ENCODE measurements at places on chromosomes 5 and 9.

DNA sequence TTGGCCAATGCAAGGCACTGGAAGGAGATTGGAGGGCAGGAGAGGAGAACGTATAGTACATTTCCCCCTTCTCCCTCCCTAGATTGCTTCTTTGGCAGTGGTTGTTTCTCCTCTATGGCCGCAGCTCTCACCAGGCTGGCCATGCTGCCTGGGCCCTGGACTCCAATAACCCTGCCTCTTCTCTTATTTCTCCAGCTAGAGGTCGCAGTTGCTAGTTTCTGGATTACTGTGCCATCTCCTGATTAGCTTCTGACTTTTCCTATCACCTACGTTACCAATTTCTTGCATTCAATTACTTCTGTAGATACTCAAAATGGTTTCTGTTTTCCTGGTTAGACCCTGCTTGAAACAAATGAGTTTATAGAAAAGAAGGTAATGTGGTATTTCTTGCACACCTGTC is 2.4 kb upstream of the MACIR start:
- DNase-seq: no peak

DNA sequence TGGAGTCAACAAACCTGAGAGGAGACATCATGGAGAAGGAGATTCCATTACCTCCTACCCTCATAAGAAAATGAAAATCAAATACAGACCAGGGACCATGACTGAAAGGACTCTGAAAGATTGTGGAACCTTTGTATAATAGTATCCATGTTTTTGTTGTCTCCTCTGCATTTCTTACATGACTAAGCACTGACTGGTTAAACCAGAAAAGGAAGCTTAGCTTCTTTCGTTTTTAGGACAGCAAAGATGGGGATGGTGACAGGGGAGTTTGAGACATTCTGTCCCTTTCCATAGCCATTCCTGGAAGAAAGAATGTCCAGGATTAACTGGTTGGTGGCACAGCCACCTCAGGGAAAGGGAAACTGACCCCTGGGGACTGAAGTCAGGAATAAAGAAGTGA is 22.2 kb downstream of the ITGA1 start:
- DNase-seq: no peak

DNA sequence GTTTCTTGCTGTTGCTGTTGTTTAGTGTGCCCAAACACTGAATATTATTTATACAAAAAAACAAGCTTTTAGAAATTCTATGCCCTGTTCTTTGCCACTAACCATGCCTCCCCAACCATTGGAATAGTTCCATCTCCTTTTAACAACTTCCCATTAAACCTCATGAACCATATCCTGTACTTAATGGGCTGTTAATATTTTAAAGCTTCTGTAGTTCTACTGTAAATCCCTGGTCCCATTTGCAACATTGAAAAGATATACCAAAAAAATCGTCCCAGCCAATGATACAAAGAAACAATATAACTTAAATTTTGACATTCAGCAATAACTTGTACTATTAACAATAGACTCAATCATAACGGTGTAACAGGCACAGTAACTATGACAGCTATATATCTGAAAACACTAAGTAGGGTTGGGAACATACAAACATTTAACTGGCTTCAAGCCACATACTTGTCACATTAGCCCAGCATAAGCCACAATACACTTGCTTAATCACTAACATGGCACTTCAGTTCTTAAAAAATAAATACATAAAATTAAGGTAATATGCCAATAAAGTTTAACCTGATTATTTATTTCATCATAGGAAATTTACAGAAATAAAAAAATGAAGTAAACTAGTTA is 86.1 kb downstream of the ADAMTS6 start:
- no peak for DNase-seq

- DNase-seq: no peak
Observed at GRCh38 chr9:71446473-71447411, 321.6 kb downstream of the CEMIP2 start.

- DNase-seq: no peak
Observed at GRCh38 chr9:16501141-16501540, 369.3 kb downstream of the BNC2 start.

GRCh38 chr5:643811-644271 is 31.7 kb downstream of the CEP72 start:
- DNase-seq: no peak

DNA sequence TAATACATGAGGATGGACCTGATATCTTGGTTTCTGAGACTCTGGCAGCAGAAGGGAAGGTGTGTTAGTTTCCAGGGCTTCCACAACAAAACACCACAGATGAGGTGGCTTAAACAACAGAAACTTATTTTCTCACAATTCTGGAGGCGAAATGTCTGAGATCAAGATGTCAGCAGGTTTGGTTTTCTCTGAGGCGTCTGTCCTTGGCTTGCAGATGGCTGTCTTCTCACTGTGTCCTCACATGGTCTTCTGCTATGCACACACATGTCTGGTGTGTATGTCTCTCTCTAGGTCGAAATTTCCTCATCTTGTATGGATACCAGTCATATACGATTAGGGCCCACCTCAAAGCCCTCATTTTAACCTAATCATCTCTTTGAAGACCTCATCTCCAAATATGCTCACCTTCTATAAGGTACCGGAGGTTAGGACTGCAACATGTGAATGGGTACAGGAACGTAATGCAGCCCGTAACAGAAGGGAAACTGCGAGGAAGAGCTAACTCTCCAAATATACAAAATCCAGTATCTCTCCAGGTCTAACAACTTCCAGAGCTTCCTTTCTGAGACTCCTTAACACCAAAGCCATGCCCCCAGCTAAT is 139.8 kb upstream of the SMARCA2 start:
- DNase-seq: no peak

- no peak for DNase-seq
Observed at GRCh38 chr5:77339337-77339890, 128.9 kb downstream of the PDE8B start.

DNA sequence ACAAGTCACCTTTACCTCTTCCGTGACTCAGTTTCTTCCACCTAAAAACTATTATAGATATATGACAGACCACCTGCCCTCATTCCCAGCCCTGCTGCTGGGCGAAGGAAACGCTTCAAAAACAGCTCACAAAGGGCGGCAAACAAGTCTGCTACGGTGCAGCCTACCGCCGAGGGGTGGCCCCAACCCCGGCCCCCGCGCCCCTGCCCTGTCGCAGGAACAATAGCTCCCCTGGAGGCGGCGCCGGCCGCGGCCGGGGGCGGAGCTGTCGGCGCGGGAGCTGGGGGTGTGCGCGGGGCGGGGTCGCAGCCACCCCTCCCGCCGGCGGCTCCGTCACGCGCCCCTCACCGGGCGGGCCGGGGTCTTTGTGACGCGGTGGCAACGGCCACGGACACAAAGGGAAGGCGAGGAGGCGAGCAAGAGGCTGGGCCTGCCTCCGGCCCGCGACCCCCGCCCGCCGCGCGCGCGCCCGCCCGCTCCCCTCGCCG is at the start of gene TMEFF1:
TMEFF1 (plus strand) TSS at position 362 of the 488 bp plus-strand sequence. CDS start 396 bp downstream, outside the sequence.
- DNase-seq: peak; percentile 45

DNA sequence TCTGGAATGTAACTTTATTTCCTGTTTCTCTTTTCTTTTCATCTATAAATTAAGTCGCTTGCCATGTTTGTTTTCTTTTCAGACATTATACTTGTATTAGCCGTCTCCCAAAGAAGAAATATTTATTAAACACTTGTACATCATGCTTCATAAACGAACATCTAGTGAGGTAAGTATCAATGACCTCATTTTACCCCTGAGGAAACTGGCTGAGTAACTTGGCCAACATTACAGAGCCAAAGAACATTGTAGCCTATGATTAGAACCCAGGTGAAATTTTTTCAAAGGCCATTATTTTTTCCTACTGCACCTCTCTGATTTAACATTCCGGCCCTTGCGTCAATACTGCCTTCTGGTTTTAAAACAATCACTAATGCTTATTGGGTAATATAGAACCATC is 4.2 kb downstream of the FREM1 start:
- no peak for DNase-seq

GRCh38 chr5:73729329-73729728 is 103.3 kb downstream of the ARHGEF28 start:
- no peak for DNase-seq

DNA sequence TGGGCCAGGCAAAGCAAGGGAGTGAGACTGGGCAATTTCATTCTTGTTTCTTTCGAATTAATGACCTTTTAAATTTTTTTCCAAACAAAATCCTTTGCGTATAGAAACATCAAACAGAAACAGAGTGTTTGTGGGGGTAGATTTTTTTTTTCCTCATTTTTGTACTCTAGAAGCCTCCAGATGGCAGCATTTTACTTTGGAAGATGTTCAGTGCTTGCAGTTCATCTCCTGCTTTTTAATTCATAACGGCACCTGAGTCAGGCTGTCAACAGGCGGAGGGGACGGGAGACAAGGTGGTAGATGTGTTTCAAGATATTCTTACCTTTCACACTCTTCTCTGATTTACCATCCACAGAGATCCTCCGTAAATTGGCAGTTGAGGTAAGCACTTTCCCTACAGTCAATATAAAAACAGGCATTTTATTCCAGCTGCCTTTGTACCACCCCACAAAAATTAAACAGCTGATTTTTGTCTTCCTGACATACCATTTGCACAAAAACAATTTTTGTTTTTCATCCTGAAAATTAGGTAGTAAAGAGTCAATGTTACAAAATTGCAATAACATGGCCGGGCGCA is 99.5 kb upstream of the FBXL17 start:
- no peak for DNase-seq

GRCh38 chr9:121253821-121254501 is 14.0 kb upstream of the GSN start:
- no peak for DNase-seq

- no peak for DNase-seq
Observed at GRCh38 chr9:123422635-123423310, 66.8 kb downstream of the CRB2 start.

DNA sequence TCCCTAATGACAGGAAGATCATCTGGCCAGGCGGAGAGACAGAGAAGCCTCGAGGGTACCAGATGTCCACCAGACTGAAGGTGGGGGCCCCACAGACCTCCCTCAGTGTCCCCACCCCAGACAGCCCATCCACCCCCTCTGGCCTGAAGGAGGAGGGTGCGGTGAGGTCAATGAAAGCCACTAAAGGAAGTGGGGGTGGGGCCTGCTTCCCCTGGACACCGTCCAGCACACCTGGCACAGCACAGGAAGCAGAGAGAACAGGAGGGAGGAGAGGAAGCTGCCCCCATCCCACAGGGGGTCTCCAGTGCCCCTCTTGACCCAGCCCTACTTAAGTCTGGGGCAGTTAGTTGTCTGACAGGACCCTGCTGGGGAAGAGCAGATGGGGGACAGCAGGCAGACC is 11.2 kb downstream of the LRRC26 start:
- no peak for DNase-seq

GRCh38 chr5:95927927-95928723 is 33.5 kb downstream of the ELL2 start:
- DNase-seq: no peak

DNA sequence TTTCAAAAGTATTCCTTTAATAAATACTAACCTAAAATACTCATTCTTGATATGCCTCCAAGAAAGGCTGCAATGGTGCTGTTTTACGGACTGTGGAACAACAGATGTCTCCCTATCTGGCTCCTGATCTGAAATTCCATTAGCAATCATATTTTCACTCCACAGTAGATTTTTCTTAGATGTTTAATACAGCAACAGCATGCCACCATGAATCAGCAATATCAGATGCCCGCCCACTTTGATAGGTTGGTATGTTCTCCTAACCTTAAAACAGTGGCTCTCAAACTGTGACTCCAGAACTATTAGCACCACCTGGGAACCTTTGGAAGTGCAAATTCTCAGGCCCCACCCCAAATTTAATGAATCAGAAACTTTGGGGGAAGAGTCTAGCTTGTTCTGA is 110.2 kb downstream of the MLLT3 start:
- no peak for DNase-seq

DNA sequence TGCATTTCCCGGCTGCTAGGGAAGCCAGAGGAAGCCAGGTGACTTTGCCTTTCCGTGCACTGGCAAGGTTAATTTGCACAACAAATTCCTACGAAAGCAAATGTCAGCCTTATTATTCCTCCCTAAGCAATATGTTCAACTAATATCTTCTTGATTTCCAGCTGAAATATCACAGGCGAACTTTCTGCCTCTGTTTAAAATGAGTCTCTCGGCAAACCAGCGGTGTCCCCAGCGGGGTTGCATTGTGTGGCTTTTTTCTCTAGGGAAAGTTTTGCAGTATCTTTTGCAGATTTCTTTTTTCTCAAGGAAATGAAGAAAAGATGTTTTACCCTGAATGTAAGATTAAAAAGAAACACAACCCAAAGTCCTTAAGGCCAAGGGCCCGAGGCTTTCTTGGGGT is 1.9 kb downstream of the DBH start:
- no peak for DNase-seq

- DNase-seq: no peak
Observed at GRCh38 chr9:16368237-16369087, 502.0 kb downstream of the BNC2 start.

DNA sequence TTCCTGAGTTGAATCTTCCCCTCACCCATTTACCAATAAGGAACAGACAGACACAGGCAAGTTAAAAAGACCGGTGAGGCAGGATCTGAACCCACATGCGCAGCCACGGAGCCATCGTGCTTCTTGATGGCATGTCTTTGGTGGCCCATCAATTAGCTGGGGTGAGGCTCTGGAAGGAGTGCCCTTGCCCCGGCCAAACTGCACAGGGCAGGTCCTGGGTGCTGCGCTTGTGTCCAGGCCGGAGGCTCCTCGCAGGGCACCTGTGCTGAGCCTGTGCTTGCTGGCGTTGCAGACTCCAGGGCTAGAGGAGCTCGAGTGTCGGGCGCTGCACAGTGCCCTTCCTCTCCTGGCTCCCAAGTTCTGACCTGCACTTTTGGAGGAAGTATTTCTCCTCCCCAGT is 66.4 kb downstream of the PSMB7 start:
- DNase-seq: no peak

DNA sequence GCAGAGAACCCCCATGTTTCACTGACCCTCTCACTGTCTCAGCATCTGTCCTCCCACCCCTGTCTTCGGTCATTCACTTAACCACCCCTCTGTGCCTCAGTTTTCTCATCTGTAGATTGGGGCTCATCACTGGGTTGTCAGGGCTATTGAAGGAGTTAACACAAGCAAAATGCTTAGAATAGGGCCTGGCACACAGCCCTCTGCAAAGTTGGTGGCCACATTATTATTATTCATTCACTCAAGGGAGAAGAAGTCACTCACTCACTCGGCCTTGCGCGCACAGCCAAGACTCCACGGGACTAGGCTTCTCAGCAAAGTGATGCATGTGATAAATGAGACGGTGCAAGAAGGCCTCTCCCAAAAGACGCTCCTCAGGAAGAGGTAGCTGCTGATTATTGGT is 8.0 kb downstream of the PDGFRB start:
- DNase-seq: no peak

GRCh38 chr9:71858812-71859211 is 52.2 kb downstream of the ABHD17B start:
- DNase-seq: no peak

DNA sequence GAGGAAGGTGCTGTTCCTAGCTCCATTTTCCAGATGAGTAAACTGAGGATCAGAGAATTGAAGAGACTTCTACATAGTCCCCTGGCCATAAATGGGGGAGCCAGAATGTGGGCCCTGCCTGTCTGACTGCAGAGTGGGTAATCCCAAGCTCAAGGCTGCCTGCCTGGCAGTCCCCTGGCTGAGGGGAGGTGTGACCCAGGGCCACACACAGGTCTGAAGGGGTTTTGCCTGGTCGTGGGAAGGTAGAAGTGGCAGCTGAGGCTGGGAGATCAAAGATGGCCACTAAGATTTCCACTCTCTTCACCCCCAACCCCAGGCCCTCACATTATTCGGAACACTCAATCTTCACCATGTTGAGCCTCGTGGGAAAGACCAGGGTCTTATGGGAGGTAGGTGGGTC is 176.3 kb downstream of the MACROH2A1 start:
- DNase-seq: no peak
